ENCODE measurements at places on chromosomes 12 and 14.
A peak's percentile ranks its signal among the peaks of the same experiment; 100 is the strongest.

DNA sequence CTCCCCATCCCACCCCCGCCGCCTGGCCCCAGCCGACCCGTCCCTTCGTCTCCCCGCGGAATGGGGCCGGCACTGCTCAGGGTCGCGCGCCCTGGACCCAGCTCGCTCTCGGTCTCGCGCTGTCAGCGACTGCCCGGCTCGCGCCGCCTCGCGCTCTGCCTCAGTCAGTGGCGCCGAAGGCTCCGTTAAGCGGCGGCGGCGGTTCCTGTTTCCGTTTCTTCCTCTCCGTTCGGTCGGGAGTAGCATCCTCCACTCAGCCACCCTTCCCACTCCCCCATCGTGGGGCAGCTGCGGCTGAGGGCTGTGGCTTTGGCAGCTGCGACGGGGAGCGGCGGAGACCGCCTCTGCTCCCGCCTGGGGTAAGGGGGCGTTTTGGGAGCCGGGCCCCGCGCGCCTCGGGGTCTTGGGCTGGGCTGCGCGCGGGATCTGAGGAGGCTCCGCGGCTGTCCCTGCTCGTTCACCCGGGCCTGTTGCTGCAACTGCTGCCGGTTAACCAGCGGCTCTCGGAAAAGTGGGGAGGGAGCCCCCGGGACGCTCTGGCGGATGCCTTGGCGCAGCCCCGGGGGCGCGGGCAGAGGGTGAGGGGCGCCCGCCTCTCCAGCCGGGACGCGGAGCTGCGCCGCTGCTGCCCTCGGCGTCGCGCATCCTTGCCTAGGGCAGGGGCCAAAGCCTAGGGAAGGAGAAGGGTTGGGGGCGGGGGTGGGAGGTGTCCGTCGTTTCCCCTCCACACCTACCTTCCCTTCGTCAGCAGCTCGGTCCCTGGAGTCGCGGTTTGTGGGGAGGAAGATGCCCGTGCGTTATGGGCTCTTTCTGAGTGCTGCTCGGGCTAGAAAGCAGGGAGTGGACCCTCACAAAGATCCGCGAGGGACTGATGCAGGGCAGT, 567 bp downstream of the FUT8 start:
- DNase-seq = peak; percentile 84

- no peak for DNase-seq
Observed at GRCh38 chr12:102513739-102514138, 33.4 kb upstream of the IGF1 start.

DNA sequence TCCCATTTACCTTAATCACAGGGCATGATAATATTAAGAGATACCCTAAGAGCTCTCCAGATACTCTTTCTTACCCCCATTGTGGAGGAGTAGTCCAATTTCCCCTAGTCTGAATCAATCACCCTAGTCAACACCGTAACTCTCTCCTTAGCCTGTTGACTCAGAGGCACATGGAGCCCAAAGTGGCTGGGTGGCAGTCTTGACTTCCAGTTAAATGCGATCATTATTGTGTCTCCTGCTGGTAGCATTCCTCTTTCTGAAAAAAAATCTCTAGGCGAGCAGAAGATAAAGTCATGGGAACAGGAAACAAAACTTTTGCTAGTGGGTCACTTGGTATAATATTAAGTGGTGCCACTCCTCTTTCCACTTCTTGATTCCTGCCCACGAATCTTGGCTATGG, 46.4 kb downstream of the EMP1 start:
- DNase-seq = no peak

GRCh38 chr12:5259523-5259922, 172.4 kb upstream of the NTF3 start:
- DNase-seq = no peak
